ENCODE measurements at places on chromosomes 13 and 19.

DNA sequence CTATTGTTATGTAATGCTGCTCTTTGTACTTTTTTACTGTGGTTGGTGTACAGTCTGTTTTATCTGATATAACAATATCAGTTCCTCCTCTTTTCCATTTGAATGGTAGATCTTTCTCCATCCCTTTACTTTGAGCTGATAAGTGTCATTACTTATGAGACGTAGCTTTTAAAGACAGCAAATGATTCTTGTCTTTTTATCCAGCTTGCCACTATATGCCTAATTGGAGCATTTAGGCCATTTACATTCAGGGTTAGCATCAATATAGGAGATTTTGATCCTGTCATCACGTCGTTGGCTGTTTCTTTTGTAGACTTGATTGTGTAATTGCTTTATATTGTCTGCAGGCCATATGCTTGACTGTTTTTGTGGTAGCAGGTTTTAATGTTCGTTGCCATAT lies 894.2 kb upstream of the ATXN8OS start:
- no peaks in the 10 kb centered on the region for H3K36me3 ChIP-seq
- H3K4me1 ChIP-seq = no peaks in the 10 kb centered on the region
- DNase-seq = no peak
- H3K27me3 ChIP-seq = no peaks in the 10 kb centered on the region
- no peak overlapping the region for H3K4me3 ChIP-seq

- H3K4me1 ChIP-seq = no peaks in the 10 kb centered on the region
- no peaks in the 10 kb centered on the region for H3K27me3 ChIP-seq
- H3K36me3 ChIP-seq = peaks cover 51% of the 10 kb centered on the region
- no peak overlapping the region for H3K27ac ChIP-seq
- H3K4me3 ChIP-seq = no peak overlapping the region
Measured at GRCh38 chr19:7460562-7460966, 28.3 kb downstream of the PEX11G start.

- peak overlapping the region; percentile 89 for H3K27ac ChIP-seq
- H3K27me3 ChIP-seq = peaks cover 13% of the 10 kb centered on the region
- H3K4me3 ChIP-seq = peak overlapping the region; percentile 79
- peaks cover 43% of the 10 kb centered on the region for H3K4me1 ChIP-seq
- peak; percentile 82 for DNase-seq
Measured at GRCh38 chr19:10270180-10270615, 722 bp upstream of the ICAM1 start.

- peak overlapping the region; percentile 79 for H3K4me3 ChIP-seq
- H3K27me3 ChIP-seq = no peaks in the 10 kb centered on the region
- DNase-seq = no peak
- peaks cover 50% of the 10 kb centered on the region for H3K4me1 ChIP-seq
Measured at GRCh38 chr13:112687836-112688559, 1.8 kb upstream of the ATP11A start.

- peaks cover 44% of the 10 kb centered on the region for H3K4me1 ChIP-seq
- no peak for DNase-seq
- peak within 1 kb of the TSS; percentile 95 for H3K27ac ChIP-seq
- H3K27me3 ChIP-seq = peaks cover 13% of the 10 kb centered on the region
Measured at GRCh38 chr19:35756377-35757230, at the start of gene HSPB6. HSPB6 (minus strand) TSS chr19:35757029; CDS start chr19:35757008, 21 bp downstream.

- no peak overlapping the region for H3K27ac ChIP-seq
- H3K36me3 ChIP-seq = no peaks in the 10 kb centered on the region
- no peak overlapping the region for H3K4me3 ChIP-seq
- H3K4me1 ChIP-seq = peaks cover 10% of the 10 kb centered on the region
Measured at GRCh38 chr13:33191425-33192210, 93.9 kb downstream of the STARD13 start.

- H3K4me1 ChIP-seq = peaks cover 14% of the 10 kb centered on the region
- H3K4me3 ChIP-seq = no peak overlapping the region
Measured at GRCh38 chr19:33784432-33784831, 12.2 kb upstream of the KCTD15 start.
